Activated T-cell treated with anti-CD3 and anti-CD28 coated beads for 1 hour (primary cell): ENCODE measurements at places on chromosomes 1 and 21.
A peak's percentile ranks its signal among the peaks of the same experiment; 100 is the strongest.

DNA sequence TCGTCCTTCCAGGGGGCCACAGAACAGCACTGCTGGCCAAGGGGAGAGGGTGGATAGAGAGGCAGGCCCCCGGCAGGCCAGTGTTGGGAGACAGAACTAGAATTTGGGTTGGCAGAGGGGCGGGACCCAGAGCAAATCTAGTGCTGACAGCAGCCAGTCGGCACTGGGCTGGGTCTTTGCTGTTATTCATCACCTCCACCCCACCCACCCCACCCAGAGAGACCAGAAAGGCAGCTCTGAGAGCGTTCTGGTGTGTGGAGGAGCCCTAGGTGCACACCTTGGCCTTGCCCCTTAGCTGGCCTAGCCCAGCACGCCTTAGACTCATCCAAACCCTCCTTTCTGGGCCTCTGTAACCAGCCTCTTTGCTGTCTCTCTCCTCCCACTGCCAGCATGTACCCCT is 6.4 kb upstream of the PKP1 start:
- no peak for DNase-seq

GRCh38 chr1:161045736-161046604 is at the start of gene USF1:
USF1 (minus strand) TSS chr1:161045977; CDS start chr1:161043275, 2,702 bp downstream.
- DNase-seq = peak; percentile 86

GRCh38 chr1:91501971-91502671 is 1.5 kb downstream of the CDC7 start:
- DNase-seq = no peak

DNA sequence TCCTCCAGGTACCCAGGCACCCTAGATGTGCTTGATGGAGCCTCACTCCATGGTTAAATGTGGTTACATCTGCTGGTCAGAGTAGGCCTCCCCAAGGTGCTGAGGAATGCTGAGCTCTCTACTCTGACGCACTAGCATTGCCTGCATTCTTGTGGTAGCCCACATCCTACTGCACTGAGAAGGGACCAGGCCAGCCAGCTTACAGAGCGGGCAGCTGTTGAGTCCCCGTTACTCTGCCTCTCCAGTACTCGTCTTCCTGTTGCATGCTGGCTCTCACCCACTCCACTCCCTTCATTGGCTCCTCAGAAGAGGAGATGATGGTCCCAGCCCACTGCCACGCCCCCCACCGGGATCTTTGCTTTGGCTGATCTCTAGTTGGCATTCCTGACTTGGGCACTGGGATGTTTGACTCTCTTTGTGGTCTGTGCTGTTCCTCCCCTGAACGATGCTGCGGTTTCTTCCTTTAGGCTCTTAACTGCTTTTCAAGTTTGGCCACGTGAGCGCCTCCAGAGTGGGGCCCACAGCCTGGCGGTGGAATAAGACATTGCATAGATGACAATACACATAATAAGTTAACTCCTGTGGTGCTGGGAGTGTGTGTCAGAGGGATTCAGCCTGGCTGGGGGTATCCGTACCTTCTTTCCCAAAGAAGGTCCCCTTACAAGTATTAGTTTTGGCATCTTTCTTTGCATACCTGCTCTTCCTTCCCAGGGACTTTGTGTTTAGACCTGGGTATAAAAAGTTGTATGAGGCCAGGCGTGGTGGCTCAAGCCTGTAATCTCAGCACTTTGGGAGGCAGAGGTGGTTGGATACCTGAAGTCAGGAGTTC is 18.6 kb downstream of the AZIN2 start:
- peak; percentile 44 for DNase-seq

DNA sequence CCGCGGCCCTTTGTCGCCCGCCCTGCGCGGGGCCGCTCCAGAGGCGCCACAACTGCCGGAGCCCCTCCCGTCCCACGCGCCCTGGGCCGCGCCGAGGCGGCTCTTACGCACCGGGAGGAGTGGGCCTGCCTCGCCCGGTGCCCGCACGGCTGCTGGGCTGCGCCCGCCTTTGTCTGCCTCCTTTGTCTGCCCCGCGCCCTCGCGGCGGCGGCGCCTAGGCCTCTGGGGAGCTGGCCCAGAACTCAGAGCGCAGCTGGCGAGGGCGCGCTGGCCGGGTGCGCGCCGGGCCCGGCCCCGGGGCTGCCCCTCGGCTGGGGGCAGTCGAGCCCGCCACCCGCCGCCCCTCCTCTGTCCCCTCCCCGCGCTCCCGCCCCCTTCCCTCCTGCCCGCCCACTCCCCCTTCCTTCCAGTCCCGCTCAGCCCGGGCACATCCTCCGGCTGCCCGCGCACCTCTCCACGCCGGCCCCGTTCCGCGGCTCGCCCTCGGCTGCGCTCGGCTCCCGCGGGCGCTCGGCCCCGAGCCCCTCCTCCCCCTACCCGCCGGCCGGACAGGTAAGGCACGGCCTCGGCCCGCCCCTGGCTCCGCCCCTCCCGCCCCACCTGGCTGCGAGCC is at the start of gene DRAXIN:
TSS of gene DRAXIN (plus strand) at position 409 of the 613 bp plus-strand sequence. CDS start 14,549 bp downstream, outside the sequence.
- DNase-seq = no peak

GRCh38 chr21:29115899-29116298 is 14.5 kb upstream of the MAP3K7CL start:
- DNase-seq = no peak
